Ovary (tissue), 10 donors: ENCODE measurements at places on chromosomes 5 and 9. TPM values are rescaled to one million over a fixed set of nuclear protein-coding genes. Genes with fewer than 3 reads are reported as not detected.

DNA sequence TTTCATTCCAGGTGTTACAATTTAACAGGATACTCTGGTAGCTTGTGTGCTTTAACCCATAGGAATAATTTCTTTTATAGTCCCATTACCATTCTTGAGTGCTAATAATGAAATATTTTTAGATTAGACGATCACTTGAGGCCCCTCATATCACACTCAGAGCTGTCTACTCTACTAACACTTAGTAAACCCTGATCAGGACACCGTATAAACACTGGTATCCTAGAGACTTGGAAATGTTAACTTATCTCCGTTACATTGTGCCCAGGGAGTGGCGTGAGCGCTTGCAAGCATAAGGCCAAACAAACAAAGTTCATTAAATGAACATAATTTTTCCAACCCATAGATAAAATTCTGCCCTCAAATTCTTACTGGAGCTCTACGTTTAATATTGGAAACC lies 42.2 kb upstream of the RFX3 start:
- no peaks in the 10 kb centered on the region for H3K4me1 ChIP-seq
- no peak overlapping the region for H3K27ac ChIP-seq
- no peak overlapping the region for H3K4me3 ChIP-seq
- H3K27me3 ChIP-seq: no peaks in the 10 kb centered on the region

DNA sequence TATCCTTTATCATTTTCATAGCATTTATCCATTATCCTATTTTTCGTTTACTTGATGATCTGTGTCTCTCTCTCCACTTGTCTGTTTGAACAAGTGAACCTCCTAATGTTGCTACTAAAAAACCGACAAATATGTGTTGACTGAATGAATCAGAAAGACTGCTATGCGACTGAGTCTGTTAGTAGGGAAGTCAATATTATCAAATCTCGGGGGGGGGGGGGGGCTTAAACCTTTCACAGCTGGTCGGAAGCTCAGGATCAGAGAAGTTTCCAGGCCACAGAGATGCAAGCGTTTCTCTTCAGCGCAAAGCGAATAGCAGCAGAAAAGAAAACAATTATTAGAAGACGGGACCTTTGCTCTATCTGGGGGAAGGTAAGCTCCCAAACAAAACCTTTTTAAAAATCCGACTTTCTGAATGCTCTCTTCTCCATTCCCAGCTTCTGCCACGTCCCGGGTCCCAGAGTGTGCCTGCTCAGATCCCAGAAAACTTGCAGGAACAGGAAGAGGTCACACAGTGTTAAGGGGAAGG lies 412 bp downstream of the RIOK2 start:
- H3K4me3 ChIP-seq: peak overlapping the region; percentile 70
- H3K4me1 ChIP-seq: peaks cover 7% of the 10 kb centered on the region
- H3K27ac ChIP-seq: peak overlapping the region; percentile 43
- DNase-seq: no peak
- H3K27me3 ChIP-seq: no peaks in the 10 kb centered on the region

DNA sequence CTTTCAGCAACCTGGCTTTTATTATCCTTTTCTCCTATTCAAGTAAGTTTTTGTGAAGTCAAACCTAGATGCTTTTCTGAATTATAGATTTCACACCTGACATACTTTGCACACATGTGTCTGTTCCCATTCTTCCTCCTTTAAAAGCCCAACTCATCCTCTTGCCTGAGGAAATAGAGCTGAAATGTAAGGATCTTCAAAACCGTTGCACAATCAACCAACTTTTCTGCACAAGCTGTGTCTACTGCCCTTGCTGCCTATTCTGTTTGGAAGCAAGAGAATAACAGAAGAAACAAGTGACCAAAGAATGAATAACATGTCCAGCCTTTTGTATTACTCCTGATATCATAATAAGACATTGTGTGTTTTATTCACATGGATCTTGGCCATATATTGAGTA lies 95.1 kb upstream of the ITGA1 start:
- no peaks in the 10 kb centered on the region for H3K27me3 ChIP-seq
- H3K36me3 ChIP-seq: no peaks in the 10 kb centered on the region
- no peak overlapping the region for H3K27ac ChIP-seq
- no peak overlapping the region for H3K4me3 ChIP-seq
- peaks cover 3% of the 10 kb centered on the region for H3K4me1 ChIP-seq
- no peak for DNase-seq

GRCh38 chr5:140118302-140118936 lies 4.5 kb downstream of the PURA start:
- H3K27me3 ChIP-seq: no peaks in the 10 kb centered on the region
- H3K4me1 ChIP-seq: peaks cover 5% of the 10 kb centered on the region
- H3K27ac ChIP-seq: no peak overlapping the region
- no peak for DNase-seq

- no peaks in the 10 kb centered on the region for H3K27me3 ChIP-seq
- no peaks in the 10 kb centered on the region for H3K4me1 ChIP-seq
- no peaks in the 10 kb centered on the region for H3K36me3 ChIP-seq
- no peak for DNase-seq
- no peak overlapping the region for H3K4me3 ChIP-seq
Observed at GRCh38 chr9:111948951-111949350, 52.3 kb downstream of the UGCG start.

DNA sequence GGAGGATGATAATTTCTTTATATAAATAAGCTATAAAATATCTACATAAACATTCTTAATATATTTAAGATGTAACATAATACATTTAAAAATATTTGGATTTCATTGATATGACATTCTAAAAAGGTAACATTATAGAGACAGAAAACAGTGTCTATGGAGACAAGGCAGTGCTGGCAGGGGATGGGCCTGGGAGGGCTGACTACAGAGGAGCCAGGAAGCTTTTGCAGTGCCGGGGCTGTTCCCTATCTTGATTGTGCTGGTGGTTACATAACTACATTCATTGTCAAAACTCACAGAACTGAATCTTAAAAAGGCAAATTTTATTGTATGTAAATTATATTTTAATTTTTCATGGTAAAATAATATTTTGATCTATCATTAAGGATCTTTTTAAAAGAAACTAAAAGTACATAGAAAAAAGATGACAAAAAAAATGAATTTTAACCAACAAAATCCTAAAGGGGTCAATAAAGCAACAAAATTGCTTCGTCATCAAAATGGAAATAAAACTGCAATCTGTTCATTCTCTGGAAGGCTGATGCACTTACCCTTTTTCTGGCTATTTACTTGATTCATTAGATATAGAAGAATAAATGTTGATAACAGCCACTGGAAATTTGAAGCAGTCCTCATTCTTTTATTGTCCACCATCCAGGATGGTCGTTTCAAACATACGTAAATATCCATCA lies 26.3 kb downstream of the LIFR start:
- no peak for DNase-seq
- H3K27me3 ChIP-seq: no peaks in the 10 kb centered on the region
- H3K4me3 ChIP-seq: no peak overlapping the region

DNA sequence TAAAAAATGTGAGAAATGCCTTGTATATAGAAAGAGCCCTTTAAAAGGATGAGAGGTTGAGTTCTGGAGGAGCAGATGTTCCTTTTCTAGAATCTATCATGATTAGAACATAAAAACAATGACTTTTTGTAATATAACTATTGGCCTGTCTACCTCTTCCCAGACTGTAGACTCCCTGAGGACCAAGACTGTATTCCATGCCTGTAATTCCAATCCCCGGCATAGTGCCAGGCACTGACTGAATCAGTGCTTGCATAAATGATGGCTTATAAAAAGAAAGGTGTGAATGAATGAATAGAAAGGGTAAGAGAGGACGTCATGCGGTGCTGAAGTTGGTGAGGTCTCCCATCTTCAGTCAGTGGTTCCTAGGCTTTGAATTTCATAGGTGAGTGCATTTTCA lies 92.6 kb upstream of the GDNF start:
- DNase-seq: no peak
- H3K4me3 ChIP-seq: no peak overlapping the region
- no peak overlapping the region for H3K27ac ChIP-seq
- no peaks in the 10 kb centered on the region for H3K27me3 ChIP-seq

GRCh38 chr9:130627896-130628792 lies 36.2 kb upstream of the PRDM12 start:
- H3K27me3 ChIP-seq: no peaks in the 10 kb centered on the region
- no peak overlapping the region for H3K4me3 ChIP-seq
- H3K4me1 ChIP-seq: no peaks in the 10 kb centered on the region
- H3K27ac ChIP-seq: no peak overlapping the region

- no peak for DNase-seq
- no peaks in the 10 kb centered on the region for H3K4me1 ChIP-seq
- H3K4me3 ChIP-seq: no peak overlapping the region
- H3K36me3 ChIP-seq: no peaks in the 10 kb centered on the region
- no peaks in the 10 kb centered on the region for H3K27me3 ChIP-seq
Observed at GRCh38 chr5:108720391-108720790, 27.3 kb upstream of the FER start.

DNA sequence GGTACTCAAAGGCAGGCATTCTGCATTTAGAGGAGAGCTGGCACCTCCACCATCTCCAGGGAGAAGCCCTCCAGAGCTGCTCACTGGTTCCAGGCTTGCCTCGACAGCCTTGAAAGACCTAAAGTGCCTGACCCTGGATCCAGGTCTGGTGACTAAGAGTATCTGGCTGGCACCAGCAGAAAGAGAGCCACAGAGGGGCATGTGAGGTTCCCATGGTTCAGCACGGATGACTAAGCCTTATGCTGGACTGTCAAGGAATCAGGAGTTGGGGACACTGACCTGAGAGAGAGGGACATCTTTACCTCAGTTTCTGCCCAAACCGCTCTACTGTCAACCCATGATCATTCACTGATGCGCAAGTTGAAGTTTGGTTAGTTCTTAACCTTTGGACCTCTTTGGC lies 3.0 kb downstream of the ACTL7A start:
- no peaks in the 10 kb centered on the region for H3K4me1 ChIP-seq
- no peak overlapping the region for H3K4me3 ChIP-seq
- no peaks in the 10 kb centered on the region for H3K27me3 ChIP-seq

GRCh38 chr5:84487963-84488362 lies 103.3 kb upstream of the EDIL3 start:
- no peak overlapping the region for H3K4me3 ChIP-seq
- no peak for DNase-seq
- no peak overlapping the region for H3K27ac ChIP-seq
- no peaks in the 10 kb centered on the region for H3K4me1 ChIP-seq

- no peak overlapping the region for H3K4me3 ChIP-seq
- no peak for DNase-seq
- H3K36me3 ChIP-seq: no peaks in the 10 kb centered on the region
- no peak overlapping the region for H3K27ac ChIP-seq
- H3K27me3 ChIP-seq: no peaks in the 10 kb centered on the region
Observed at GRCh38 chr9:131111186-131111853, 14.1 kb upstream of the NUP214 start.

- no peaks in the 10 kb centered on the region for H3K36me3 ChIP-seq
- H3K4me1 ChIP-seq: no peaks in the 10 kb centered on the region
- no peaks in the 10 kb centered on the region for H3K27me3 ChIP-seq
- H3K4me3 ChIP-seq: no peak overlapping the region
- H3K27ac ChIP-seq: no peak overlapping the region
Observed at GRCh38 chr5:147520450-147520849, 10.6 kb upstream of the DPYSL3 start.

SPRY4 gene
- 2.0 TPM for polyA plus RNA-seq
